ENCODE measurements at places on chromosomes 12 and 14. TPM values are rescaled to one million over a fixed set of nuclear protein-coding genes. Genes with fewer than 3 reads are reported as not detected.

The GNS gene
- 21.4 TPM for total RNA-seq

The RERG gene
- total RNA-seq, result 4.3 TPM

The SLC11A2 gene
- total RNA-seq, result 38.8 TPM

The KCNK10 gene
- total RNA-seq, result not detected

The TAS2R42 gene
- total RNA-seq, result not detected

The PRB2 gene
- total RNA-seq, result not detected

The GCN1 gene
- total RNA-seq, result 172 TPM

- no peak for DNase-seq
Measured at GRCh38 chr12:107475900-107476299, 209.7 kb upstream of the PWP1 start.

DNA sequence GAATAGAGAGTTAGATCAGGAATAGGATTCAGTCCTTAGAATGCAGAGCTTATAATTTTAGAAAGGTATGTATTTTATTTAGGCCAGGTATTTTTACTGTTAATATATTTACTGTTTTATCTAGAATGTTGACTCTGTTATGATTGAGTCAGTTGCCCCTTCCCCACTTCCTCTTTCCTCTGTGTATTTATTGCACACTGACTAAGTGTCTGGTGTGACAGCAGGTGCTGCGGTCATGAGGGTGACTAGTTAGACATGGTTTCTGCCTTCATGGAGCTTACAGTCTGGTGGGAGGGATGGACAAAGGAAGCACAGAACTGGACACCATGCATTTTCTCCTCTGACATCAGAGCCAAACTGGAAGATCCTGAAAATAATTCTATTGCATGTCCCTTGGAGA is 159.8 kb downstream of the CACNA1C start:
- DNase-seq, result no peak

DNA sequence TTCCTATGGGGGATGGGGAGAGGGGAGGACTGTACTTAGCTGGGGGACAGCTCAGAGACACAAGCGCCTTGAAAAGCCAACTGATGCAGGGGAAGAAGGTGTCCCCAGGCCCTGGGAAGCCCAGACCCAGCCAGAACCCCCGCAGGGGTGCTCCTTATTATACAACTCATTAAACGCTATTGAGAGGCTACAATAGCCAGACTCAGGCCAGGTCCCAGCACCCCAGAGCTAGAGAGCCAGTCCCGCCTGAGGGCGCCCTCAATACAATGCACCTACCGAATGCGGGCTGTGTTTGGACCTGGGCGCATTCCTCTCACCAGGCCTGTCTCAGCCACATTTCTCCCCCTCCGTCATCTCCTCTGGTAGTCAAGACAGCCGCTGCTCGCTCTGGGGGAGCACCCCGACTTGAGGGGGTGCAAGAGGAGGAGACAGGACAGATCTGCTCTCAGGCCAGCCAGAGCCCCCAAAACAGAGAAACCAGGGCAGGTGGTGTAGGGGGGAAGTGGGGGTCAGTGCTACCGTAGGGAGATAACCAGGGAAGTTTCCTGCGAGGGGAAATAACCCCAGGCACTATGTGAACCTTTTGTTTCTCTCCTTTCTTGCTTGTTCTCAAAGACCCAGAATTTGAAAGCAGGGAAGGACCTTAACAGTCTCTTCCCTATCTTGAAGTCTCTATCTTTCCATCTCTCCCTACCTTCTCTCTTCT is 6.1 kb upstream of the ASIC1 start:
- no peak for DNase-seq

GRCh38 chr14:85934123-85934885 is 404.4 kb downstream of the FLRT2 start:
- DNase-seq, result no peak

- DNase-seq, result no peak
Measured at GRCh38 chr12:93722179-93722578, 45.0 kb downstream of the CRADD start.

- DNase-seq, result no peak
Measured at GRCh38 chr12:12048266-12048665, 22.5 kb upstream of the BCL2L14 start.

DNA sequence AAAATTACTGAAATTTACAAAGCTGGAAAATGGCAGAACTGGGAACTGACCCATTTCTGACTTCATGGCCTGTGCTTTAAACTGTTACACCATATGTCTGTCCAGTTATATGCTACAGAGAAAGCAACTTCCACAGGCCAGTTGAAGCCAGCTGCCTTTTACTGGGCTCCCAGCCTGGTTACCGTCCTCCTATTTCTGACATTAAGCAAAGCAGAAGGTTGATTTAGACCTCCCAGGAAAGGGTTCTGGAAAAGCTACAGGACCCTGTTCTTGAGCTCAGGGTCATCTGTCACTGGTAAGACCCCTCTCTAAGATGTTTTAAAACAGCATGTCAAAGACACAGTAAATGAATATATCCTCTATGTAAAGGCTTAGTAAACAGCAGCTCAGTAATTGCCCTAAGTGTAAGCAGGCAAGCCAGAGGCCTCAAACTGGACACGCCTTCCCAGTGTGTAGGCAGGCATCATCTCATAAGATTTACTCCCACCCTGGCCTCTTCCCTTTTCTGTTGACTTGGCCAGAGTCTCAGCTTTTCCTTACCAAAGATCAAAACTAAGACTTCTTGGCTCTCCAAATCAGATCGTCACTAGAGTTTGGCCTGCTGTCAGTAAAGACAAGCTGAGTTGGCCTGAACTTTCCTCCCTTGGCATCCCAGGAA is 55.4 kb upstream of the RNU6-8 start:
- DNase-seq, result no peak

DNA sequence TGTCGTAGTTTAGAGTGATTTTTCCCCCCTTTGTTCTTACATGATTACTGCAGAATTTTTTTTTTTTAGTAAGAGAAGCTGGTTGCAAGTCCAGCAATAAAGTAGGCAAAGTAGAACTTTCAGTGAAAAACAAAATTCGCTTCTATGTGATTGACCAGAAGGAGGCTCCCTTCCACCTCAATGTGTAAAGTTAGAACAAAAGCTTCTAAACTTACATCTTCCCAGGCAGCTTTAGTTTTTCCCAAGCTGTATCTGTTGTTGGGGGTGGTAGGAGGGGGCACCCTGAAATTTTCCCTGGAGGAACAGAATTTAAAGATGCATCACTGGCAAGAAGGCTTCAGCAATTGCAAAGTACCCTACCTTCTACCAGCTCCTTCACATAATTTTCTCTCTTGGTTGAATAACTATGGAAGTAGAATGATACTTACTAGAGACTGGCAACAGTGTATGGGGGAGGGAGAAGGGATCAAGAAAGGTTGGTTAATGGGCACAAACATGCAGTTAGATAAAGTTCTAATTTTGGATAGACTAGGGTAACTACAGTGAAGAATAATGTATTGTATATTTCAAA is 87.3 kb upstream of the E2F7 start:
- no peak for DNase-seq

GRCh38 chr12:6295094-6295811 is 15.2 kb upstream of the PLEKHG6 start:
- DNase-seq, result peak; percentile 45

DNA sequence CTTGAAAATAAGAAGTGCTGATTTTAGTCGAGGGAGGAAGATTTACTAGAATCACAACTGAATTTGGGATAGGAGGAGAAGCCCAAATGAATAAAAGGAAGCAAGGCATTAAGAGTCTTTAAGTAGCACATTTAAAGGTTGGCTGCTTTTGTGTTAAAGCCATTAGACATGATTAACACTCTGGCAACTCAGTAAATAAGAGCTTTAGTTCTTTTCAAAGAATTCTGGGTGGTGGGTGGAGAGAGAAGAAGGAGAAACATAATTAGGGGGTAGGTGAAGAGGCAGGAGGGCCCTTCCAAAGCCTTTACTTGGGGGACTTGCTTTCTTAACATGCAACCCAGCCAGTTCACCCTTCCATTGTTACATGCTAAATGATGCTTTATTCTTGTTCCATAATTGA is 284.6 kb upstream of the SEL1L start:
- DNase-seq, result no peak

DNA sequence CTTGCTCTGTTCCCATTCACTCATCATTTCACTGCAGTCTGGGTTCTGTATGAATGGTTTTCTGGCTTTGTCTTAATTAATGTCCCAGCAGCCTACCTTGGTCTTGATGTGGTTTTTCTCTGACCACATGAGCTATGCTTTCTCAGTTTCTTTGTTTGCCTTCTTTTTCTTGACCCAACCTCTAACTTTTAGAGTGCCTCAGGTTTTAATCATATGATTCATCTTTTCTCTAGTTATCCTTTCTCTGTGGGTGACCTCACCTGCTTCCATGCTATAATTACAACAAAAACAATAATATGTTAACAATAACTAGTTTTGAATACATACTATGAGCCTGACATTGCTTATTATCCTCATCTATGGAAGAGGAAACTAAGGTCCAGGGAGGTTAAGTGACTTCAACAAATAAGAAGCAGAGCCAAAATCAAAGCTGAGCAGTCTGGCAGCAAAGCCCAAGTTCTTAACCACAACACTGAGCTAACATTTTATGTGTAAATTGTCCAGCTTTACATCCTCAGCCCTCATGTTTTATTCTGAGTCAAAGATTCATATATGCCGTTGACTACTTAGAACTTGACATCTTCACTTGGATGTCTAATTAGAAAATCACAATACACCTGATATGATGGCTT is 4.7 kb upstream of the EPYC start:
- DNase-seq, result no peak

DNA sequence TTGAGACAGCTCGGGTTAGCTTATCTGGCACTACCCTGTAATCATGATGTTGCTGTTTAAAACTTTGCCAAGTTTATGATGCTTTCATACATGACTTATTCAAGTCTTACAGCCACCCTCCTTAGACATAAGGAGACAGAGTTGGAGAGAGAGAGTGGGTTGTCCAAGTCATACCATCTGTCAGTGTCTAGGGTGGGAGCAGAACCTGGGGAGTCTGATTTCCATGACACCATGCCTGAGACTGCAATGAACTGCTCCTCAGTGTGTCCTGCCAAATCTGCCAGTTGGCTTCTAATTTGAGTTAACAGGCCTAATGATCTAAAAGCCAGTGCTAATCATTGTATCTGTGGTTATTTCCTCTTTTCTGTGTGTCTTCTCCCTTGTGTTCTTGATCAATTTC is 43.7 kb upstream of the PHC1 start:
- DNase-seq, result no peak

GRCh38 chr14:81710232-81710845 is 176.7 kb upstream of the SEL1L start:
- DNase-seq, result peak; percentile 5

DNA sequence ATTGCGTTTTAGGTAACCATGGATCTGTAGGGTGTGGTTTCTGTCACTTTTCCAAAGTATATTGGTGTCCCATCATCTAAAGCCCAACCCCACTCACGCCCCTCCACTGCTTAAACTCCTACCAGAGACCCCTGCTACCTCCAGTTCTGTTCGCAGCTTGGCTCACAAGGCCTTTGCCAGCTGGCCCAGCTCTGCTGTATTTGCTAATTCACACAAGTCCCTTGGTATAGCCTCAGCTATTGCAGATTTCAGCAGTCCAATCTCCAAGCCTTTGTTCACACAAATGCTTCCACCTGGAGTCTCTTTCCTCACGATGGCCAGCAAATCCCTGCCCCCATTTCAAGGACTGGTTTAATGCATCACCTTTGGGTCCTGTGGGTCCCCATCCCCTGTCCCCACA is 24.2 kb downstream of the ISCA2 start:
- DNase-seq, result no peak

DNA sequence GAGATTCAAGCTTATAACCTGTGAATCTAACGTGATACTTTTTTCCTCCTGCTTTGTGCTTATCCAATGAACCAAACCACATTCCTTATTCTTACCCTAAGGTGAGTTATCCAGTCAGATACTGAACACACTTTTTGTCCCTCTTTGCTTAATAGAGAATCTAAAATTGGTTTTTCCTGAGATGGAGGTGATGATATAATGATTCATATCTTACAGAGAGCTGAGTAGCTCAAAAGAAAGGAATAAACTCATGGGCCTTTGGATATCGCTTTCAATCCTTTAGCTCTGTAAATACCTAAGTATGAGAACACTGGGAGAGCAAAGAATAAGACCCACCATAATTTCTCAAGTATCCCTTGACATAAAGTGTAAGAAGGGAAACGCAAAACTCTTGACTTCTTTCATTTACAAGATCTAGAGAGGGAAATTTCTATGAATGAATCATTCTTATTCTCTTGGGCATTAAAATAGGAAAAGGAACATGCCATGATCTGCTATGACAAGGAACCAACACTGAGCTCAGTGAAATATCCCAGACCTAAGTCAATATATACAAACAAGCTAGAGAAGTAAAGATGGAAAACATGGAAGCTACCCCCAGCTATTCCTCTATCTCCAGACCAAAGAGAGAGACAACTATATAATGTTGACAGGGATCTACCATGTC is 81.8 kb upstream of the STAC3 start:
- DNase-seq, result no peak

DNA sequence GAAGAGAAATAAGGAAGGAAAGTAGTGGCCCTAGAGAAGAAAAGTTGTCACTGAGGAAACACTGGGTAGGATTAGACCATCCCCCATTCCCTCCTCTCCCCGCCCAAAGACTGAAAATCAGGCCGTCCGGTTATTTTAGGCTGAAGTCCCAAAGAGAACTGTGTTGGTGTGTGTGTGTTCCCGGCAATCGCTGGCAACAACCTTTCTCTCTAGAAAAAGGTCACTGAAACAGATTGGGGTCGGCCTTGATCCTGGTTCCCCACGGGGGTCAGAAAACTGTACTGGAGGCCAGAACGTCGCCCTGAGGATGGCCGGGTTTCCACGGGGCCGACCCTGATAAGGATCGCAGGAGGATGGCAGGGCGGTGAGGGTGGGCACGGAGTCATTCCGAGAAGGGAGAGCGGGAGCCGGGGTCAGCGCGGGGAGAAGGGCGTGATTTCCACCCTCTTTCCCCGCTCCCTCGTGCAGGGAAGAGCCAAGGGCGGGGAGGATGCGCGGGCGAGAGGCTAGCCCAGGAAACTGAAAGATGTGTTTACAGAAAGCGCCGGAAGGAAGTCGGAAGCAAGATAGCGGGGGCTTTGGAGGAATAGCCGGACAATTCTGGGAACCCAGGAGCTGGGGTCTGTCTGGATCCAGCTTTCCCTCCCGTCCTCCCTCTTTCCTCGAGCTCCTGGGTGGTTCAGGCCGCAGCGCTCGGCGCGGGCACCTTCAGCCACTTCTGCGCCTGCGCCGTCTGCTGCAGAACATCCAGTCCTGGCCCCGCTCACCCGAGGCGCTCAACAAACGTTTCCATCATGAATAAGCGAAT is 25.3 kb upstream of the SPTLC2 start:
- DNase-seq, result no peak

DNA sequence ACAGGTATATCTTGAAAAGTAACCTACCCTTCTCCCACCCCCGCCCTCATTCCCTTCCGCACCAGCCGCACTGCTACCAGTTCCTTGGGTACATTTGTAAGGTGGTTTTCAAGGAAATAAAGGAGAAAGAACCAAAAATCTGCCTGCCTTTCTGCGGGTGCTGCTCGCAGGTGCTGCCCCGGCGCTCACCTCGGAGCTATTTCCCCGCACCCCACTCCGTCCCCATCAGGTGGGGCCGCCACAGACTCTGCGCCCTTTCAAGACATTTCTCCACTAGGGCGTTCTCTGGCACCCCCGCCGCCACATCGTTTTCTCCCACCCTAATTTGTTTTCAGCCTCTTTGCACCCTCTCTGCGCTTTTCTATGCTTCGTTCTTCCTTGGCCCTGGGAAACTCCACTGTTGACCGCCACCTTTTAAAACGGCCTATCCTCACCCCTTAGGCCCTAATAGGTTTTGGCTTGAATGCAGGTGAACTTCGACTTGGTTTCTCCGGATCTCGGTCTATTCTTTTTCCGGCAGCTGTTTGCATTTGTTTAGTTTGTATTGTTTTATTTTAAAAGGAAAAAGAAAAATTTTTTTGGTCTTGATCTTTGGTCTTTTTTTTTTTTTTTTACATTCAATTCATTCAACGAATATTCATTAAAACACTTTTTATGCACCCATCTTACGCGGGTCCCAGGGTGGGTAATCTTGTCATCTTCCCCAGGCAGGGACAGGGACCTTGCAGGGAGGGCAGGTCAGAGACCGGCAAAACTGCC is 3.0 kb downstream of the VSX2 start:
- no peak for DNase-seq

Measured in K562 (cell line).